Fibroblast of the aortic adventitia (primary cell): ENCODE measurements at places on chromosomes 1 and 21. TPM values are rescaled to one million over a fixed set of nuclear protein-coding genes. Genes with fewer than 3 reads are reported as not detected.

- DNase-seq: no peak
These were observed 34.9 kb downstream of the TMCO4 start for GRCh38 chr1:19764848-19765247.

DNA sequence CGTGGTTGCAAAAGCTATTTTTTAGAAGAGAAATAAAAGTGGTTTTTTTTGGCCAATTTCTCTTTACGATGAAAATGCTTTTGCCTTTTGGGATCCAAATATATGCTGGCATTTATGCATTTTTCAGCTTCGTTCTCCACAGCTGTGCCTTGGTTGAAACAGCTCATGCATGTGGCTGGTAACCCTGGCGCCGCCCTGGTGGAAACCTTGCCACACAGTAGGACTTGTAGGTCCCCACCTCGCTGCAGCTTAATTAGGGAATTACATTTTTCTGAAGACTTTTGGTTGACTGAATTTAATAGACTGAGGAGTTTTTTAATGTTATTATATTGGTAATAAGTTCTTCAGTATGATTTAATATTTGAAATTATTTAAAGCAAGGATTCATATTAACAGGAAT is 12.7 kb upstream of the PCP4 start:
- no peak for DNase-seq

Gene LMX1A
- not detected in 2 replicates for total RNA-seq

DNA sequence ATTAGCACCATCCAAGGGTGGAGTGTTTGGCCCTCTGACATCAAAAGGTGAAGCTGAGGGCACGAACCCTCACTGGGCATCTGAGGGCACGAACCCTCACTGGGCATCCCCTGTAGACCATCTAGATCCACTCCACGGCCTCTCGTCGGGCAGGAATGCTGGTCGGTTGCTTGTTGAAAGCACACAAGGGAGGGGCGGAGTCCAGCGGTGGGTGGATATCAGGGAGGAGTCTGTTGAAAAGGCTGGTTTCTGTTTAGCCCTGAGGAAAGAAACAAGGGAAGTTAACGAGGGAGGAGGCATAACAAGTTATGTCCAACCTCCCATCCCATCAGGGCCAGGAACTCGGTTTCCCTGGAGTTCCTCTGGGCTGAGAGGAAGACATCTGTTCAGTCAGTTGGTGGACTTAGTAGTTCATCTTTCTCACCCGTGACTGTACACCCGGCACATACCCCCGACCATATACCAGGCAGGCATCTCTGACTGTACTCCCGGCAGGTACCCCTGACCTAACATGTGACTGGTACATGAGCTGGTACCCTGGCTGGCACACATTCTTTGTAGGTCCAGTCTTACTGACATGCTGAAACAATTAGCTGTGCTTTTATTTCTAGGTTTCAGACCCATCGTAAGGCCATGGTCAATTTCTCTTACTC is 32.1 kb upstream of the PDE9A start:
- peak; percentile 7 for DNase-seq

GRCh38 chr1:47679826-47680225 is 242.0 kb downstream of the FOXD2 start:
- DNase-seq: no peak

DNA sequence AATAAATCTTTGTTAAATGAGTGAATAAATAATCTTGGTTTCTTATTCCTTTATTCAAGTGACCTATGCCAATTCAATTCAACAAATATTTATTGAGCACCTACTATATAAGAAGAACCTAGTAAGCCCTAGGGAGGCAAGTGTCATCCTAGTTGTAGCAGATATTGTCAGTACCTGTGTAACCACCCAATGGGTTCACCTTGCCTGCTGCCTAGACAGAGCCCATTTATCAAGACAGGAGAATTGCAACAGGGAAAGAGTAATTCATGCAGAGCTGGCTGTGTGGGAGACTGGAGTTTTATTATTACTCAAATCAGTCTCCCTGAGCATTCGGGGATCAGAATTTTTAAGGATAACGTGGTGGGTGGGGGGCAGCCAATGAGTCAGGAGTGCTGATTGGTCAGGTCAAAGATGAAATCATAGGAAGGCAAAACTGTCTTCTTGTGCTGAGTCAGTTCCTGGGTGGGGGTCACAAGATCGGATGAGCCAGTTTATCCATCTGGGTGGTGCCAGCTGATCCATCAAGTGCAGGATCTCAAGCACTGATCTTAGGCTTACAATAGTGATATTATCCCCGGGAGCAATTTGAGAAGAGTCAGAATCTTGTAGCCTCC is 53.8 kb upstream of the KCNA3 start:
- DNase-seq: peak; percentile 6

Gene CRYZ
- 31.4 and 51.3 TPM in 2 replicates for total RNA-seq

Gene LCE2C
- not detected in 2 replicates for total RNA-seq

Gene ETV3L
- total RNA-seq: not detected in 2 replicates

Gene GPR52
- total RNA-seq: 2.9 TPM in 1 of 2 replicates, not detected in the other

DNA sequence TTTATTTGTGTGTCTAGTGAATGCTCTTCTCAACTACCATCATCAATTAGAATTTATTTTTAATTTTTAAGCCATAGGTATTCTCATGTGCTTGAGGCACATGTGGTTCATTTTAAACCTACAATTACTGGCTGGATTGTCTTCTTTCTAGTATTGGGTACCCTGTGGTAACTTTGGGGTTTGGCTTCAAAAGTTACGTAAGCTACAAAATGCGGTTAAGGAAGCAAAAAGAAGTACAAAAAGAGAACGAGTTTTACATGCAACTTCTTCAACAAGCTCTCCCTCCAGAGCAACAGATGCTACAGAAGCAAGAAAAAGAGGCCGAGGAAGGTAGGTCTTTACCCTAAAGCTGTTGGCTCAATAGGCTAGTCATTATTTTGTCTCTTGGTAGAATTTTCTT is 25.8 kb downstream of the MACO1 start:
- DNase-seq: no peak

DNA sequence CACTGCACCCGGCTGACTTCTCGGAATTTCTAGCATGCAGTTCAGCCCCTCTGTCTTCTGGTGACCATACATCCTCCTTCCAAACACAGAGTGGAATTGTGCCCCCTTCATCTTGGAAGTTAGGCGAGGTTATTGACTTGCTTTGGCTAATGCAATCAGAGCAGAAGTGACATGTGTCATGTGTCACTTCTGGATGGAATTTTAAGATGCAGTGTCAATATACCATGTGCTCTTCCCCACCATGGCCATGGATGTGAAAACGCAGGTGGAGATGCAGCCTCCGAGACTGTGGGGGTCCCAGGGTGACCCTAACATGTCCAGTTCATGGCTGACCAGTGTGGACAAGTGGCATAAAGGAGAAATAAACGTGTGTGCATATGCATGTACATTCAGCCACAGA is 83.0 kb downstream of the KCNJ6 start:
- DNase-seq: no peak

DNA sequence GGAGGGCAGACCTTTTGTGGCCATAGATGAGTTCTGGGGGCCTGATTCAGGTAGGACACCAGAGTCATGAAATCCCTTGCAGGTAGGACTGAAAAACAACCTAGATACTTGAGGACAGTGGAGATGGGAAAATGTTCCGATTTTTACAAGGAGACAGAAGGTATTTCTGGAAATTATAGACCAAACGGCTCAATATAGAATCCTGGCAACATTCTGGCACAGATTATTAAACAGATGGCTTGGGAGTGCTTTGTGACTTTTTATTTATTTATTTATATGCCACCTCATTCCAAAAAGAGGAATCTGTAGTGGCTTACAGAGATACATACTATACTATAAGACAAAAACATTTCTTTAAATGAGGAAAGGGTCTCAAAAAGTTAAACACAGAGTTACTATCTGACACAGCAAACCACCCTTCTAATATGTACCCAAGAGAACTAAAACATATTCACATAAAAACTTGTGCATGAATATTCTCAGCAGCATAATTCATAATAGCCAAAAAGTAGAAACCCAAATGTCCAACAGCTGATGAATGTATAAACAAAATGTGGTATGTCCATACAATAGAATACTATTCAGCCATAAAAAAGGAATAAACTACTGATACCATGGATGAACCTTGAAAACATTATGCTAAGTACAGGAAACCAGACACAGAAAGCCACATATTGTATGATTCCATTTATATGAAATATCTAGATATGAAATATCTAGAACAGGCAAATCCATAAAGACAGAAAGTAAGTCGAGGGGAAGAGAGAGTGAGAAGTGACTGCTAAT is 49.8 kb downstream of the CDK18 start:
- no peak for DNase-seq

DNA sequence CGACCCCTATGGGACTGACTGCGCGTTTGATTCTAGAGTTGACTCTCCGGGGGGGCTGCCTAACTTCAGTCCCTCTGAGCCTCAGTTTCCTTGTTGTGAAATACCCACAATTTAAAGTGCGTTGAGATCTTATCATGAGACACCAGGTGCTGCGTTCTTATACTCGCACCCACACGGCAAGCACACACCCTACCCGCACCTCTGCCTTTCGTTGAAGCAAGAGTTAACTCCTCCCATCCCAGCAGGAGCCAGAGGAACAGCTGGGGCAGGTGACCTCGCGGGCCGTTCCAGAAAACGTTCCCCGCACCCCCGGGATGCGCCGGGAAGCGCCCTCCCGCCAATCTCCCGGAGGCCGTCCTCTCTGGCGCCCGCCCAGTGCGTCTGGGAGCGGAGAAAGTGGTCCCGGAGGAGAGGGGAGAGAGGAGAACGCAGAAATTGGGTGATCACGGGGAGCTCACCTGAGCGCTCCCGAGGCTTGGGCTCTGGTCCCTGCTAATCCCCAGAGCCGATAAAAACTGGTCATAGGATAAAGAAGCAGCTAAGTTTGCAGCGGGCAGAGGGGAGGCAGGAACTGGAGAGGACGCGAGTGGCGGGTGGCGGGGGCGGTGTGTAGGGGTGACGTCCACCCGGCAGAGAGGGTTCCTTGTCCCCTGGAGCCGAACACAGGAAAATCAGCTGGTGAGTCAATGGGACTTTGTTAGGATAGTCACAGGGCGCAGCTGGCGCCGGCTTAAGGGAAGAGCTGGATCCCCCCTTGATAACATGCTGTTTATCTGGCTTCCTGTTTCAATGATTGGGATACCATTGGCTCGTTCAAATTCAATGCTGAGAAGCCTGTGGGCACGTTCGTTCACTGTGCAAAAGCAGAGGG is 869 bp downstream of the NAV1 start:
- peak; percentile 59 for DNase-seq

- DNase-seq: no peak
These were observed 41.6 kb upstream of the EDN2 start for GRCh38 chr1:41525891-41526587.

- DNase-seq: no peak
These were observed 4.7 kb downstream of the SLC35E2B start for GRCh38 chr1:1687846-1688245.
